ENCODE measurements at places on chromosomes 2 and 18. TPM values are rescaled to one million over a fixed set of nuclear protein-coding genes. Genes with fewer than 3 reads are reported as not detected.

The CRYBA2 gene
- not detected for total RNA-seq

The CD226 gene
- 0.08 TPM for total RNA-seq

The IL1R1 gene
- 32.8 TPM for total RNA-seq

The FBLN7 gene
- 0.37 TPM for total RNA-seq

The FKBP1B gene
- total RNA-seq: 10.1 TPM

The IL1A gene
- total RNA-seq: 0.09 TPM

The SLC14A1 gene
- total RNA-seq: not detected

The SLC9A4 gene
- total RNA-seq: not detected

The GAL3ST2 gene
- total RNA-seq: 0.13 TPM

The ALPI gene
- total RNA-seq: not detected

The CAPN14 gene
- not detected for total RNA-seq

The SLC11A1 gene
- 0.20 TPM for total RNA-seq

The BCL11A gene
- 0.10 TPM for total RNA-seq

The FBXO48 gene
- 0.34 TPM for total RNA-seq

The SKOR2 gene
- not detected for total RNA-seq

The HRH4 gene
- not detected for total RNA-seq

The PHLPP1 gene
- 7.4 TPM for total RNA-seq

The CFC1 gene
- not detected for total RNA-seq

The CRIM1 gene
- total RNA-seq: 99.2 TPM

The SETBP1 gene
- 0.55 TPM for total RNA-seq

The EN1 gene
- 0.87 TPM for total RNA-seq

The IL37 gene
- not detected for total RNA-seq

The NRP2 gene
- 91.7 TPM for total RNA-seq

The UGT1A4 gene
- not detected for total RNA-seq

The INHBB gene
- total RNA-seq: 22.9 TPM

The CYBRD1 gene
- 29.8 TPM for total RNA-seq

The EML4 gene
- 30.8 TPM for total RNA-seq

The TEX44 gene
- not detected for total RNA-seq

The ANO7 gene
- 2.3 TPM for total RNA-seq

The EFEMP1 gene
- total RNA-seq: 28.4 TPM

The MAP2 gene
- 0.86 TPM for total RNA-seq

The FAP gene
- total RNA-seq: not detected

The IER3IP1 gene
- 16.9 TPM for total RNA-seq

The ATG4B gene
- 47.0 TPM for total RNA-seq

The MDH1B gene
- 1.1 TPM for total RNA-seq

The GKN1 gene
- not detected for total RNA-seq

The CPSF3 gene
- total RNA-seq: 52.6 TPM

The TM4SF20 gene
- total RNA-seq: 9.9 TPM

The RNF138 gene
- total RNA-seq: 9.6 TPM

The OTX1 gene
- 1.8 TPM for total RNA-seq
